ENCODE measurements at places on chromosomes 11 and 22.
A peak's percentile ranks its signal among the peaks of the same experiment; 100 is the strongest.

GRCh38 chr22:37021041-37021440, 1.5 kb downstream of the MPST start:
- DNase-seq, result no peak

DNA sequence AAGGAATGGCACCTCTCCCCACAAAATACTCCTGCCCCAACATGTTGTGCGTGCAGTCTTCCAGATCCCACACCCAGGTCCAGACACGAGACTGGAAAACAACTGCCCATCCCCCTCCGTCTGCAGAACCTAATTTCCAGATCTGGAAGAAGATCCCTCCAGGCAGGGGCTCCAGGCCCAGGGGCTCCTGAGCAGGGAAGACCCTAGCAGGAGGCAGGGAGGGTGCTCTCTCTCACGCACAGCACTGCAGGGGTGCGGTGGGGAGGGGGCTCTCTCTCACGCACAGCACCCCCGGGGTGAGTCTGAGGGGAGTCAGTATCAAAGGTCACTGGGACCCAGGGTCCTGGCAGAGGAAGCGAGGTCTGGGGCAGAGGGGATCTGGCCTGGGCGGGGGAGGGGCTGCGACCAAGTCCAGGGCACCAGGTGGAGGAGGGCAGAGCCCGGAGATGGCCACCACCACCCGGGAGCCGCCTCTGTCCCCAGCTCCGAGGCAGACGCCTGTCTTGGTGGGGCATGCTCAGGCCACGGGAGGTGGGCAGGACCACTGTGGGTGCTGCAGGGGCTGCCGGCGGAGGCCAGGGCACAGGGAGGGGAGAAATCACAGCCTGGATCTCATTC, 1.7 kb downstream of the MLC1 start:
- no peak for DNase-seq

DNA sequence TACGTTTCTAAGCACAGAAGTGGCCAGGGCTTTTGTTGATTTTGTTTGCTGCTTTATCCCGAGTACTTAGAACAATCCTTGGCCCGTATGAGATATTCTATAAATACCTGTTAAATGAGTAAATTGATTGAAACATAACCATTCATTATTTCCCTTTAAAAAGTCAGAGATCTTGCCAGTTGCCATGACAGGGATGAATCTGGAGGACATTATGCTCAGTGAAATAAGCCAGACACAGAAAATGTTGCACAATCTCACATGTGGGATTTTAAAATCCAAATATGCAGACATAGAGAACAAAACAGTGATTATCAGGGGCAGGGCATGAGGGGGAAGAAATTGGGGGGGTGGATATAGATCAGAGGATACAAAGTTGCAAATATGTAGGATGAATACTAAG, 1240.1 kb downstream of the LRRC4C start:
- no peak for DNase-seq

DNA sequence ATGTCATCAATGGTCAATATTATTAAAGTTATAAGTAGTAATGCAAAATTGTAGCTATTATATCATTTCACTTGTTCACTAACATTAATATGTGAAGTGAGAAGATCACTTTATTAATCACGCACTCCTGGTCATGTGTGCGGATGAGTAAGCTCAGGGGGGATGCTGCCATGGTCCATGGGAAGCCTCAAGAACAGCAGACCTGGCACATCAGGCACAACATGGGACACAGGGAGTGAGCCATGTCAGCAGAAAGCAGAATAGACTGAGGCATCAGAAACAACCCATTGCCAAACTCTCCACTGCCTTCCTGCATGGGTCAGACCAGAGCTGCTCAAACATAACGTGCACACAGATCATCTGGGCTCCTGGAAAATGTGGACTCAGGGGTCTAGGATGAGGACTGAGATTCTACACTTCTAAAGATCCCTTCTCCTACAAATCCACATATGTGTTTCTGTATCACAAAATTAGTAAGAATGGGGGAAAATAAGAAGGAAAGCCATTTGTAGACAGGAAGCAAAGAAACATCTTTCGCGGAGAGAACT, 63.8 kb upstream of the VPREB1 start:
- no peak for DNase-seq

DNA sequence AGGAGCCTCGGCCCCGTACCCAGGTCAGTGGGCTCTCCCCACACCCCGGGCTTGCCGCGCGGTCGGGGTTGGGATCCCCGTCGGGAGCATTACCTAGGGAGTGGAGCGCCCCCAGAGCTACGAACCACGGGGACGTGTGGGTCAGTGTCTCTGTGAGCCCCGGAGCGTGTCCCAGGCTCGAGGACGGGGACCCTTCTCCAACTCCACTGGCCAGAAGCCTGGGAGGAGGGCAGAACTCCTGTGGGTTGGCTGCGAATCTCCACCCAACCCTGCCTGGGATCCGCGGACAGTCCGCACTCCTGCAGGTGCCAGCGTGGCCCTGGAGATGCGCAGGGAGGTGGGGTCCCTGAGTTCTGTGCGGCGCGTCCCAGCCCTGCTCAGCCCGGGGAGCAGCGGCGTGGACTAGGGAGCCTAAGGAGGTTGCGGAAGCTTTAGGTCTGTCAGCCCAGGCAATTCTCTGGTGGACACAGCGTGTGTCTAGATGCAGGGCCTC, 346 bp downstream of the PPFIBP2 start:
- DNase-seq, result peak; percentile 24

DNA sequence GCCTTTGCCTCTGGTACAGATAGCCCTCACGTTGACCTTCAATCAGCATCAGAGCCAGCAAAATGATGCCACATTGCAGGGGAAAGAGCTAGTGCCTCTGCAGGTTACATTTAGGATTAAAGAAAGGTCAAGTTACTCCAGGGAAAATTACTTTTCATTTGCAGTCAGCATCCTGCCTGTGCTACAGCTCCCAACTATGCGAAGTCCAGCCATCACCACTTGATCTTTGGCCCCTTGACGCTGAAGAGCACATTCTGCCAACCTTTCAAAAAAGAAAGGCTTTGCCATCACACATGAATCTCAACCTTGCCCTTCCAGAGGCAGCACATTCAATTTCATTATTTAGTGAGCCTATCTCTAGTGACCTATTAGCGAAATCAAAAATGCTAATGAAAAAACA, 11.3 kb downstream of the FJX1 start:
- DNase-seq, result no peak

DNA sequence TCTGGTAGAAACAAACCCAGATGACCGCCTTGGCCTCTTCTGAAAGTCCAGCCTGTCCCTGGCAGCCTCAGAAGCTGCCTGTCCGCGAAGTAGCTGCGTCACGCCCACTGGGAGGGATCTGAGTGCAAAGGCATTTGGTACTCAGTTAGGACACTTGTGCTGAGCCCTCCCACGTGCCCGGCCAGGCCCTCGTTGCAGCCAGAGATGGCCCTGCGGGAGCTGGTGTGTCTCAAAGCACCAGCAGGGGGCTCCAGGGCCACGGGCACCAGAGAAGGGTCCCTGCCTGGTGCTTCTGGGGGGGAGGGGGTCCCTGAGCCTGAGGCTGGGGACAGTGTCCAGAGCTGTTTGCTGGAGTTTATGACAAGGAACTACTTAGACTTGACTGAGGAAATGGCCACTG, 5.8 kb downstream of the SELENOO start:
- peak; percentile 26 for DNase-seq

DNA sequence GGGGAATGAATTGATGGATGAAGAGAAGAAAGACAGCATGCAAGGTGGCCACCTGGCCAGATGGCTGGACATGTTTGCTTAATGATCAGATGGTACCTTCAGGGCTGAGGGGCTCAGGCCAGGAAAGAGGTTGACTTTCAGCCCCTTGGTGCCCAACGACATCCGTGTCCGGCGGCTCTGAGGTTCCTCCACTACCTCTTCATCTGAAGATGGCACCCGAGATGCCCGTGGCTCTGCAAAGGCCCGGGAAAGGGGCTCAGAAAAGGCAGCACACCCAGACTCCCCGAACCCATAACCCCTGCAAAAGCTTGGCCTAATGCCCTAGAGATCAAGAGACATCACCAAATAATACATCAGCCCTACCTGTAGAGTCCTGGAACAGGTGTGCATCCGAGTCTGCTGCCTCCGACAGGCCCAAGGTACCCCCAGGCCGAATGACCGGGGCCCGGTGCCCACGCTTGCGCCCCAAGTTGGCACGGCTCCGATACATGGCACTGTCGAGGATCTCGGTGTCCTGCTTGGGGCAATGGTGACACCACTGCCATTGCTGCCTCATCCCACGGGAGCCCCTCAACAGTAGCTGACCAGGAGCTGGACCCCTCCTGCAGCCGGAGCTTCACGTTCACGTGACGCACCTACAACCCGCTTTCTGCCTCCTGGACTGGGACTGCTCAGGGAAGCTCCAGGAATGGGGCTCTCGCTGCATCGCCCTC, 22.9 kb downstream of the TNKS1BP1 start:
- DNase-seq, result no peak

DNA sequence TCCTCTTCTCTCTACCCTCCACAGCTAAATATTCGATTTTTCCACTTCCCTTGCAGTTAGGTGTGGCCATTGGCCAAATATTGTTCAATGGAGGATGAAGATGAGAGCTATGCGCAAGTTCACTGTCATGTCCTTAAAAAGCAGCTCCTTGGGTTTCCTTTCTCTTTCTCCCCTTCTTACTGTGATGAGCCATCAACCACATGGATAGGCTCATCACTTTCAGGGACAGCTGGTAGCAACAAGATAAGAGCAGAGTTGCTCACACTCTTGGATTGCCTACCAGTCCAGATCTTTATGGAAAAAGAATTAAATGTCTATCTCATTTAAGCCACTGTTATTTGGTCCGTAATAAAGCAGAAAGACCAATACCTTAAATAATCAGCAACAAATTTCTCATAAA, 377.0 kb downstream of the DDX10 start:
- no peak for DNase-seq

GRCh38 chr11:76625472-76626186, 44.9 kb downstream of the LRRC32 start:
- no peak for DNase-seq

GRCh38 chr22:40399621-40400020, 29.2 kb downstream of the SGSM3 start:
- no peak for DNase-seq

DNA sequence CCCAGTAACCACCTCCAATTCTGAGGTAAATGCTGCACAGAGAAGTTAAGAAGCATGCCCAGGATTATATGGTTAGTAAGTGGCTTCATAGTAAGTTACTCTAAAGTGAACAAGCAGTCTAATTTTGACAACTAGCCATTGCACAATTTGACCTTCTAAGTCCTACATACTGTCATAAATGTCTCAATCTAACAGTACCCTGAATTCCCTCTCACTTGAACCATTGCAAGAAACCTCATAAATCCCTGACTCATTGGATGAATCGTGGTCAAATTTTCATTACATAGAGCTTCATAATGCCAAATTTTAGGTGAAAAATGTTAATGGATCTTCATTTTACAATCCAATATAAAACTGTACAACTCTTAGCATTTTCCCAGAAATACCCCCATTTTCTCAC, 217.3 kb upstream of the GRIA4 start:
- no peak for DNase-seq

GRCh38 chr11:101336155-101336554, 206.5 kb upstream of the PGR start:
- no peak for DNase-seq

GRCh38 chr11:96459751-96460150, 69.9 kb downstream of the JRKL start:
- DNase-seq, result no peak

- peak; percentile 43 for DNase-seq
Measured at GRCh38 chr22:46027211-46028105, 50.5 kb upstream of the WNT7B start.

- DNase-seq, result peak; percentile 70
Measured at GRCh38 chr11:128903248-128904061, 12.3 kb downstream of the KCNJ5 start.

GRCh38 chr22:50314455-50315288, 7.2 kb upstream of the PLXNB2 start:
- DNase-seq, result peak; percentile 78

- DNase-seq, result no peak
Measured at GRCh38 chr11:69005631-69006368, 7.2 kb downstream of the MRGPRF start.

- DNase-seq, result no peak
Measured at GRCh38 chr11:46615756-46616155, 1.3 kb downstream of the HARBI1 start.

- DNase-seq, result no peak
Measured at GRCh38 chr22:19828035-19828401, 26.7 kb downstream of the GNB1L start.

- DNase-seq, result no peak
Measured at GRCh38 chr11:131095511-131096185, 179.4 kb upstream of the SNX19 start.

DNA sequence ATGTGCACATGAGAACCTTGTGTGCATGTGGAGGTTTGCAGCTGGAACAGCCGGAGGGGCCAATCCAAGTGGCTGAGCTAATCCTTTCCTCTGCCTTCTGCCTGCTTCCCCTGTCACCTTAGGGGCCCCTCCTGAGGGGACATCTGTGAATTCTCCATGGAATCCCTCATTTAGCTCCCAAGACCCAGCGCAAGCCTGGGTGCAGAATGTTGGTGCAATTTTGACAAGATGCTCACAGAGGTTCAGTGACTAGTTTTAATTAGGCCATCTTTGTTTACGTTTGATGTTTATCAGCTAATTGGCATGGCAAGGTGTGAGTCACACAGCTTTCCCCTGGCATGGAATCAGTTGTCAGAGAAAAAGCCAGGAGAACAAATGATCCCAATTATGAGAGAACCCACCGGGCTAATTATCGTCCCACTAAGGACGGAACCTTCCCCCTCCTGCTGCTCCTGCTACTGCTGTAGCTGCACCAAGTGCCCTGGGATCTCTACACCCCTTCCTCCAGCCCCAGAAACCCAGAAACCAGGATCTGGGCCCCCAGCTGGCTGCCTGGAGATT, 63.6 kb upstream of the PAX6 start:
- no peak for DNase-seq

DNA sequence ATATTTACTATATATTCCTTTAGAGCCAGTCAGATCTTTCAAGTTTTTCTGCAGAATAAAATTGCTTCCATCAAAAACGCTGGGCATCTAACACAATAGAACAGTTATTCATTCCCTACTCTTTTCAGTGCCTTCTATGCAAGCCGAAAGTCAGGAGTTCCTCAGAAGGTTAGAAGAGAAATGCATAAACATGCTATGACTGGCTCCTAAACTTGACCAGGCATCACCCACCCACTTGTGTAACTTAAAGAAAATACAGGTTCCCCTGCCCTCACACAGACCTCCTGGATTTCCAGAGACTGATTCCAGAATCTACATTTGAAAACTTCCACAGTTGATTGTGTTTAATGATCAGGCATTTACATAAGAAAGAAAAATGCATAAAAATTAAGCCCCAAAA, 19.3 kb upstream of the ARHGAP32 start:
- no peak for DNase-seq

DNA sequence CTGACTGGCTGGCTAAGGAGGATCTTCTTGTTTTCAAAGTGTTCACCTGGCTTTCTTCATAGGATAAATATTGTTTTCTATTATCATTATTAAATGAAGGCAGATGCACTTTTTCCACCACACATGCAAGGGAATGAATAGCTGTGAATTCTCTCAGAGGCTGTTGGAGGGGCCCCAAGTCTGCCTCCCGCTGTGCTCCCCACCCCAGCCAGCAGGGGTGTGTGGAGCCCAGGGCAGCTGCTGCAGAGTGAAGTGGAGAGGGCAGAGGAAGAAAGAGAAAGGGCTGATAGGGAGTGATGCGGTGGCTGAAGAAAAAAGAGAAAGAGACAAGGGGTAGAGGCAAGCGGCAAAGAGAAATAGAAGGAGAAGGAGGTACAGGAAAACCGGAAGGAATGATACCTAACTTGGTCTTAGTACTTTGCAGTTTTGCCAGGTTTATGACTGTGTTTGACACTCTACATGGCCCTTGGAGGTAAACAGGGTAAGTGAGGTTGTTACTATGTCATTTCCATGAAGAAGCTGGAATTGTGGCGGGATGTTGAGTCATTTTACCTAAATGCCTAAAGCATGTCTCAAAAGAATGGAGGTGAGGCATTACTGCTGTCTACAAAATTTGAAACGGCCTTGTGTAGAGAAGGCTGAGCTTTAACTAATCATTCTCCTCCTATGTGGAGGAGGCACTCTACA, 145.7 kb upstream of the B3GAT1 start:
- DNase-seq, result no peak

Measured in common myeloid progenitor, CD34-positive (primary cell).